ENCODE measurements at places on chromosomes 4 and X.

- no peak for DNase-seq
Observed at GRCh38 chrX:55107911-55108310, 19.1 kb downstream of the PAGE2 start.

- no peak for DNase-seq
Observed at GRCh38 chrX:24229976-24230375, 80.4 kb downstream of the ZFX start.

- no peak for DNase-seq
Observed at GRCh38 chrX:112819813-112820212, 20.8 kb downstream of the AMOT start.

DNA sequence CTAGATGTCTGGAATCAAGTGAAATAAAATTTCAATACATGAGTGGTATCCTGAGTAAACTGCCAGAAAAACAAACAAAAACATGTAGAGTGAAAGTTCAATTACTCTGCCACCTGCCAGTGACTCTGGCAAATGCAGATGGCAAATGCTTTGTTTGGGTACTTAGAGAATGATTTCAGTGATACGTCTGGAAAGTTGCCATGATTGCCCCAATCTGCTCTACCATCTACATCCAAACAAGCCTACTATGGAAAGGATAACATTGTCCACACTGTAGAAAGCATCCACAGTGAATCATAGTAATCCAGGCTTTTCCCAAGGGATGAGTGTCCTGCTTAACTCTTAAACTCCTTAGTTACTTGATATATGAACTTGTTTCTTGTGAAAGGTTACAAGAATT is 3.4 kb downstream of the SPATA4 start:
- no peak for DNase-seq

GRCh38 chr4:86547140-86547539 is 47.0 kb upstream of the PTPN13 start:
- no peak for DNase-seq

GRCh38 chr4:8009710-8010511 is 70.2 kb upstream of the AFAP1 start:
- DNase-seq, result no peak

DNA sequence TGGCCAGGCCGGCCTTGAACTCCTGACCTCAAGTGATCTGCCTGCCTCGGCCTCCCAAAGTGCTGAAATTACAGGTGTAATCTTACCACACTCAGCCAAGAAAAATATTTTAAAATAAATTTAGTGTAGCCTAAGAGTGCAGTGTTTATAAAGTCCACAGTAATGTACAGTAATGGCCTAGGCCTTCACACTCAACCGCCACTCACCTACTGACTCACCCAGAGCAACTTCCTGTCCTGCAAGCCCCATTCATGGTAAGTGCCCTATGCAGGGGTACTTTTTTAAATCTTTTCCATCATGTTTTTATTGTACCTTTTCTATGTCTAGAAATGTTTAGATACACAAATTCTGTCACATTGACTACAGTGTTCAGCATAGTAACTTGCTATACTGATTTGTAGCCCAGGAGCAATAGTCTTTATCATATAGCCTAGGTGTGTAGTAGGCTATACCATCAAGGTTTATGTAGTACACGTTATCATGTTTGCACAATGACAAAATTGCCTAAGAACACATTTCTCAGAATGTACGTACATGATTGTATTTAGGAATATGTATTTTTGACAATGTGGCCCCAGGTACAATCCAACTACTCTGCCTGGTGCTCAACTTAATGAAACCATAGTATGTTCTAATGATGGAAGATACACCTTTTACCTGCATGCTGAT is 455.2 kb downstream of the PCDH7 start:
- no peak for DNase-seq

DNA sequence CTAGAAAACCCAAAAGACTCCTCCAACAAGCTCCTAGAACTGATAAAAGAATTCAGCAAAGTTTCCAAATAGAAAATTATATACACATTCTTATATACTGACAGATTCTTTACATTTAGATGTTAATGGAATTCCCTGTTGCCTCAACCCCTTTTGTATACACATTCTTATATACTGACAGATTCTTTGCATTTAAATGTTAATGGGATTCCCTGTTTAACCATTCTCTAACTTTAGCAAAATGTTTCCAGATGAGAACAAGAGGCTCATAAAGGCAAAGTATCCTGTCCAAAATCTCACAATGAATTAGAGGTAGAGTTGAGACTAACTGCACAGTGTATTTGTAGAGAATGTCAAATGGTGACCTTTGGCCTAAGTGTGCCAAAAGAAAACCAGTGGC is 23.1 kb upstream of the AR start:
- no peak for DNase-seq

- no peak for DNase-seq
Observed at GRCh38 chr4:53003959-53004358, 141.8 kb downstream of the RASL11B start.

DNA sequence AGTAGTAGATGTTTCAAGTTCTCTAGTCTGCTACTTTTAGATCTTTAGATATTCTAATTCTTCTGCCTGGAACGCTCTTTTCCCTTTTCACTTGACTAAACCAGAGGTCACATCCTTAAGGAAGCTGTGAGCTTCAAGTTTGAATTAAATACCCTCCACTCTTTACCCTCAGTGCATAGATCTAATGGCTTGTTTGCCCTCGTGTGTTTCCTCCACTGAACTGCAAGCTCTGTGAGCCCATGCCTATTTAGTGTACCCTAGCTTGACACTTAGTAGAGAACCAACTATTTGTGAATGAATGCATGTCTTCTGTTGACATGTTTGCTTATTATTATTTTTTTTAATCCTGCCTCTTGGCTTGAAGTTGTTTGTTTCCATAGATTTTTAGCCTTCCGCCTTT is 138.3 kb downstream of the PDE5A start:
- DNase-seq, result no peak

DNA sequence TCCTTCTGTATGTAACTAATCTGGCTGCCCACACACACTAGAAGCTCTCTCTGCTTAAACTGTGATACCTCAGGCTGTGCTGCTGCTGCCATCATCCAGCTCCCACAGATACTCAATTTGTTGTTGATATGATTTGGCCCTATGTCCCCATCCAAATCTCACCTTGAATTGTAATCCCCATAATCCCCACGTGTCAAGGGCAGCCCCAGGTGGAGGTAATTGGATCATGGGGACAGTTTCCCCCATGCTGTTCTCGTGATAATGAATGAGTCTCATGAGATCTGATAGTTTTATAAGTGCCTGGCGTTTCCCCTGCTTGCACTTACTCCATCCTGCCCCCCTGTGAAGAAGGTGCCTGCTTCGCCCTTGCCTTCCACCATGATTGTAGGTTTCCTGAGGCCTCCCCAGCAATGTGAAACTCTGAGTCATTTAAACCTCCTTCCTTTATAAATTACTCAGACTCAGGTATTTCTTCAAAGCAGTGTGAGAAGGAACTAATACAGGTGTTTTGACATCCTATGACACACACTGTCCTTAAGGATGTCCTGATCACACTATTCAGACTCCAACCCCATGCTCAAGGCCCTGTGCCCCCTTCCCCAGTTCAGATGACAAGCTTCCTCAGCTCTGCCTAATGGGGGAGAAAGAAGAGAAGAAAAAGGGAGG is 2.9 kb upstream of the ATOH1 start:
- no peak for DNase-seq

GRCh38 chr4:79923281-79923680 is 149.7 kb downstream of the ANTXR2 start:
- no peak for DNase-seq

DNA sequence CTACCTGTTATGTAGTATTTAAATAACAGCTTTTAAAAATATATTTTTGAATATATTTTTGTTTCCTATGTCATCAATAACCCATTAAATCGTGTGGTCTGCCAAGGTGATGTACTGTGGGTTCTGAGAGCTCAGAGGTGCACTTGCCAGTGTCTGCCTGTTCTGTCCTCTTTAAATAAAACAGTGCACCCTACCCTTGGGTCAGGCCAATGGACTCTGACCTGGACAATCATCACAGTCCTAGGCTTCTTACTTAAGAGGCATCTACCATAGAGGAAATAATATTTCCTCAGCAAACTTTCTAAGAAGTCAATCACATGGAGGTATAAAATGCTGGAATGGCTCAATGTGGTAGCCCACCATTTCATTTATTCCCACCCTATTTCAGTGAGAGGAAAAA is 26.0 kb upstream of the LHFPL1 start:
- no peak for DNase-seq

DNA sequence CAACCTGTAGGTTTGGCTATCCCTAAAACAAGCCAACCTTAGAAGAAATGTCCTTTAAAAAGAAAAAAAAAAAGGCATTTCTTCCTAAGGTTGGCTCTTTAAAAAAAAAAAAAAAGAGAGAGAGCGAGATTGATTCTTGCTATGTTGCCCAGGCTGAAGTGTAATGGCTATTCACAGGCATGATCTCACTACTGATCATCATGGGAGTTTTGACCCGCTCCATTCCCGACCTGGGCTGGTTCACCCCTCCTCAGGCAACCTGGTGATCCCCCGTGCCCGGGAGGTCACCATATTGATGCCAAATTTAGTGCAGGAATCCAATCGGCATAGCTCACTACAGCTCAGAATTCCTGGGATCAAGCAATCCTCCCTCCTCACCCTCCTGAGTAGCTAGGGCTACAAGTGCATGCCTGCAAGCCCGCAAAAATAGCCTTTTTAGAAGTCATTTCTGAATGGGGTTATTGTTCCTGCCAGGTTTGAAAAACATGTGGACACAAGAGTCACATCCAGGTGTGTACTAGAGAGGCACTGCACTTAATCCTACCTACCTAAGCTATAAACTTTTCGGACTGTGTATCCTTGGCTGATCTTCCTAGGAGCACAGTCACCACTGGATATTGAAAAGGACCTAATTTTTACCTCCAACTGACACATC is 61.4 kb upstream of the ZCCHC13 start:
- DNase-seq, result no peak

DNA sequence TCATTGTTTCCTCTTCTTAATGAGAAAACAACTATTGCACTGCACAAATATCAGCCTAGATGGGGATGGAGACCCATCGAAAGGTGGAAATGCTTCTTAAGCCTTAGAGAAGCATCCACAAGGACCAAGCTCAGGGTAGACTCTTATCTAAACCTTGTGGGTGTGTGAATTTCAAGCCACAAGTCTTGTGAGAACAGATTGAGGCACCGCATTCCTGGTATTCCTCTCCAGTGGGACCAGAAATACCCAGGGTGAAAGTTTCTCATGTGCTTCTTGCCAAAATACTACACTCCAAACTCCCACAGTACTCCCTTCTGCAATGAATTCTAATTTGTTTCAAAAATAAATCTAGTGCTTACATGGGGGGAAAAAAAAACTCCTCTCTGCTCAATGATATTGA is 375.6 kb downstream of the PDGFC start:
- no peak for DNase-seq
